GM13976 (cell line): ENCODE measurements at places on chromosomes 16 and 17.
A peak's percentile ranks its signal among the peaks of the same experiment; 100 is the strongest.

DNA sequence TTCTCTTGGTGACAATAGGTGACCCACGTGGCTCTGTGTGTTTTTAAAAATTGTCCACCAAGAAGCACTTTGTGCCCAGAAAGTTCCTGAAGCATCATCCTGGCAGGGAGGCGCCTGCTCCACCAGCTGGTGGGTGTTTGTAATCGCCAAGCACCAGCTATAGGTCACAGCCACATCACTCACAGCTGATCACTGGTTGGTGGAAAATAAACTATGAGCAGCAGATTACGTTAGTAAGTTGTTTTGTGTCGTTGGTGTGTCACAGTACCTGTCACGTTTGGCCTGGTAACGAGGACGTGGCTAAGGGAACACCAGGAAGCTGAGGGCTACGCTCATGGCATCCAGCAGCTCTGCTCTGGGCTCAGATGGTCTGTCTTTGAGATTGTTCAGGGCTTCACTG is 10.1 kb downstream of the MRM3 start:
- DNase-seq = no peak

DNA sequence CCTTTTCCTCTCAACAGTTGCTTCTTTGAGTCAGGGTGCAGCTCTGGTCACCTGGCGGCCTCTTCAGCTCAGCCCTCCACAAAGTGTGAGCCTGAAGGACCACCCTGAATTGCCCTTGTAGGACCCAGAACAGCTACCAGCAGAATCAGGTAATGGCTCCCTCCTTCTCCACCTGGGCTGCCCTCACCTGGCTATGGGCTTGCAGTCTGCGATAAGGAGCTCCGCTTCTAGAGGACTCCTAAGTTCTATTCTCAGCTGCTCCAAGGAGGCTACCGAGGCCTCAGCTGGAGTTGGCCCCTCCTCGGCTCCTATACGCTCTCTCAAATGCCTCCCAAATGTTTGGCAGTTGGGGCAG is 13.4 kb downstream of the SMIM5 start:
- no peak for DNase-seq

DNA sequence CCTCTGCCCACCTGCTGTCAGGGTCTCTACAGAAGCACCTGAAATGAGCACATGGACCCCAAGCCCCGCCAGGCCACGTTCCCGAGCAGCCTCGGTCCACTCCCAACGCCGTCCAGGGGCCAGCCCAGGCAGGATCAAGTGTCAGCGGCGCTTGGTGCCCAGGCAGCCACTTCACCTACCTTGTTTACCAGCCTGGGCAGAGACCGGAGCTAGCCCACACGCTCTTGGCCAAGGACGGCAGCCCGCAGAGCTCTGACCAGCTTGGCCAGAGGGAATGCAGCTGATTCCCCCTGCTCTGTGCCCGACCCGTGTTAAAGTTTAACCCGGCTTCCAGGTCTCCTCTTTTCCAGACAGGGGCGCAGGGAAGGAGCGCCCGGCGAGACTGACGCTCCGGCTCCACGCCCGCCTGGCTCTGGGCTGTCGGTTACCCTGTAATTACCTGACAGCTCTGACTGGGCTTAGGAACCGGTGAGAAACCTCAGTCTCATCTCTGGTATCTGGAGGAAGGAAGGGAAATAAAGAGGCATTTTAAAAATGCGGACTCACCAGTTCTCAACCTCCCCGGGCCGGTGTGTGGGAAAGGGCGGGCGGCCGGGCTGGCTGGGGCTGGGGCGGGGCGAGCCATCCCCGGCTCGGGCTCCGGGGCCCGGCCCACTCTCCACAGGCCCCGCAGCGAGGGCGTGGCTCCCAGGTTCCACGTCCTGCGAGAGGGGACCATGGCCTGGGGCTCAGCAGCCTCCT is 4.6 kb downstream of the KIFC3 start:
- no peak for DNase-seq

DNA sequence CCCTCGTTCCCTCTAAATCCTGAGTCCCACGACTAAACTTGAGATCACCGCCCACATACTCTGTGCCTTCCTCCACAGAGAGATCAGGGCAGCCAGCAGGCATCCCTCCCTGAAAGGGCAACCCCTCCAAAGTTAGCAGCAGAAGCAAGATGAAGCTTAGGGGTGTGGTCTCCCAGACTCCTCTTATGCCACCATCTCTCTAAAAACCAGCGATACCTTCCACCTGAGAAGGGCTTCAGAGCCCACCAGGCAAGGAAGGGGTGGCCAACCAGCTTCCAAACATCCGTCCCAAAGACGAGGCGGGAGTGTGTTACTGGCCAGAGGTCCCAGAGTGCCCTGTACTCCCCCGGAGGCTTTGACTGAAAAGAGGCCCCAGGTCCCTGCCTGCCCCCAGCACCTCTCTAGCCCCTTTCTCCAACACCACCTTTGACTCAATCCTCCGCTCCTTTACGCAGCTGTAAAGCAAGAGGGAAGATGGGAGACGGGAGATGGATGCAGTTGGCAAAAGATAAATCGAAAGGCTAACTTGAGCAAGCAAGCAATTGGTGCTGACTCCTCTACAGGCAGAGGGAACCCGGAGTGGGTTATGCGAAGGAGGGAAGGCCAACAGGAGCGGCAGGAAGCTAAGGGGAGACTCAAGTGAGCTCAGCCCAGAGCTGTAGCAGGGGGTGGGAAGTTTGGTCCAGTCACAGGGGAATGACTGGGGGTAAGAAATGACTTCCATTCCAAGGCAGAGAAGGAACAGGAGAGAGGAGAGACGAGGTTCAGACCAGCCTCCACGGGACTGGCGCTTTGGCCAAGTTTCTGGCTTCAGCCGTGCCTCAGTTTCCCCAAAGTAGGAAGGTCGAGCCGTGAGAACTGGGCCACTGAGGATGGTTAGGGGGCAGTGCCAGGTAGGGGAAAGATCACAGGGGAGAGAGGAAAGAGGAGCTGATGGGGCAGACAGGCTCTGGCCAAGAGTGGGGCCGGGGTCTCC is 1.0 kb downstream of the ST3GAL2 start:
- DNase-seq = peak; percentile 29

- no peak for DNase-seq
Measured at GRCh38 chr16:76661691-76662235, 384.6 kb downstream of the CNTNAP4 start.

GRCh38 chr17:34374457-34374856 is 11.4 kb upstream of the CCL1 start:
- DNase-seq = no peak

DNA sequence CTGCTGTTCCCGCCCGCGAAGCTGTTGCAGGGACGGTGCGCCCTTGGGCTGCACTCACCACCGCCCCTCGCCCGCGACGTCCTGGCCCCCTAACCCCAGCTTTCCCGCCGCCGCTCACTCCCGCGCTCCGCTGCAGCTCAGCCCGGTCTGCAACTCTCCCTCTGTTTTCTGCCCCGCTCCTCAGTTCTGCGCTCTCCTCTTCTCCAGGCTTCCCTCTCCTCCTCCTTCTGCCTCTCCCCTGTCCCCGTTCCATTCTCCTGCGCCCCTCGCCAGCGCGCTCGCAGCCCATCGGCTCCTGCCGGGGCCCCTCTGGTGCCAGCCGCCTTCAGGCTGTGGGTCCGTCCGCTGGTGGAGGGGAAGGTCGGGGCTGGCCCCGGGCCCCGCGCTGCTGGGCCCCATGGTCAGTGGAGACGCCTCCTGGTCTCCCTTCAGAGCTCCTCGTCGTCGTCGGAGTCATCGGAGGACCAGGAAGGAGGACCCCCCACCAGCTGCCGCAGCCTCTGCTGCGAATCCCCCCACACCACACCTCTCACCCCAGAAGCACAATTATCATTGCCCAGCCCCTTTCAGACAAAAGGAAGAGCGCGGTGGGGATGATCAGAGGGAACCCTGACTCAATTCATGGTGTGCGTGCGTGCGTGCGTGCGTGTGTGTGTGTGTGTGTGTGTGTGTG is 223.2 kb upstream of the FOXF1 start:
- no peak for DNase-seq

- no peak for DNase-seq
Measured at GRCh38 chr17:21218101-21218500, 4.1 kb upstream of the TMEM11 start.

DNA sequence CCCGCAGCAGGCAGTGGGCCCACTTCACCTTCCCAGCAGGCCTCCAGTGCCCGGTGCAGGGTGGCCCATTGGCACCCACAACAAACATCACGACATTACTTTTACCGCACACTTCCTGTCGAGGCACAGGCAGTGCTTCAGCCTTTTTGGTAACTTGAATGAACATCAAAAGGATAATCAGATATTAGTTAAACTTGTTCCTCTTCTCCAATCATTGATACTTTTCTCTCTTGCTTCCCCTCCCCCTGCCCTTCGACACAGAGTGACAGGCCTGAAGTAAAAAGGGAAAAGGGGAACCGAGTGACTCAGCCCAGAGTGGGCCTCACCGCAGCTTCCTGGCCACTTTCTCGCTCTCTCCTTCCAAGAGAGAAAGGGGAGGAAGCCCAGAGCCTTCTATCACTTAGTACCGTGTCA is 507.0 kb downstream of the MAF start:
- no peak for DNase-seq

GRCh38 chr17:17737961-17738894 is 57.0 kb downstream of the RAI1 start:
- DNase-seq = no peak

DNA sequence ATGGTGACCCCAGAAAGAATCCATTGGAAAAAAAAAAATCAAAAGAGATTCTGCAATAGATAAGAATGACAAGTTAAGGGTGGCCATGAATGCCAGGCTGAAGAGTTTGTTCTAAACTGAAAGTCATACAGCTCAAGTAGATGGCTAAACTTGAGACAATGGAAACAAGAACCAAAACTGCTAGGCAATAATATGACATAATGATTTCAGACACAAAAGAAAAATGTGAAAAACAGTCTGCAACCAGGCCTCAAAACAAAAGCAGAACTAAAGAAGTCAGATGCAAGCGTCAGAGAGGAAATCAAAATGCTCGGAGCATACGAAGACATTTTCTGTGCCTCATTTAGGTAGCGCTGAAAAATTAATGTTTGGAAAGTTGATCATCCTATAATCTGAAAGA is 54.4 kb upstream of the YPEL2 start:
- DNase-seq = peak; percentile 78

- no peak for DNase-seq
Measured at GRCh38 chr17:80358131-80358530, 56.8 kb upstream of the ENDOV start.

- DNase-seq = no peak
Measured at GRCh38 chr16:72241008-72241407, 69.1 kb upstream of the PMFBP1 start.

GRCh38 chr16:3276679-3277078 is 6.6 kb upstream of the ZNF263 start:
- no peak for DNase-seq

DNA sequence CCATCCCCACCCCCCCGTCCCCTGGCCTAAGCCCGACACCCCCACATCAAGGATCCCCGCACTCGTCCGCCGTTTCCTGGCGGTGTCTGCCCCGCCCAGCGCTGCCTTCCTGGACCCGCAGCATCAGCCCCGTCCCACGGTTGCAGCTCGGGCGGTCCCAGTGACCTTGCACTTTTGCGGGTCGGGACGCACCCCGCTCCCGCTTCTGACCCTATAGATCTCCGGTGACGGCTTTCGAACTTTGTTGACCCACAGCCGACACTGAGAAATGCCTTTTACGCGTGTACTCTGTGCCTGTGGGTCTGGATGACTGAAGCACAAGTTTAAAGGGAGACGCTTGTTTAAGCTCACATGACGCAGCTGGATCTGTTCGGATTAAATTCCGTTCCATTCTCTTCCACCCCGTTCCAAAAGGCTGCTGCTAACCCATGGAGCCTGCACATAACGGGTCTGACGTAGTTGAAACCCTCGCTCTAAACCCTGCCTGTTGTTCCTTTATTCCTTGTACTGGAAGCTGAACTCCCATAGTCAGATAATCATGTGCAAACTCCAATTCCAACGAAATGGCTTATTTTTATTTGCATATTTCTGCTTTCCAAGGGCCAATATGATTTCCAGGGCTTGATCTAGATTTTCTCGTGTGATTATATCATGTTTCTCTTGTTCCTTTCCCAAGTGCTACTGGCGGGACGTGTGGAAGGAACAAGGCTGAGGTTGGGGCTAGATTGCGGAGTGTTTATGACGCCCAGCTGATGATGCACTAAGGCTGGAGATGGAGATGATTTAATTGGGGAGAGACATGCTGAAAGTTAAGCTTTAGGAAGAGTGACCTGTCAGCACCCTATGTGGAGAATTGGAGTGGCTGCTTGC is 834 bp downstream of the FLYWCH1 start:
- no peak for DNase-seq

DNA sequence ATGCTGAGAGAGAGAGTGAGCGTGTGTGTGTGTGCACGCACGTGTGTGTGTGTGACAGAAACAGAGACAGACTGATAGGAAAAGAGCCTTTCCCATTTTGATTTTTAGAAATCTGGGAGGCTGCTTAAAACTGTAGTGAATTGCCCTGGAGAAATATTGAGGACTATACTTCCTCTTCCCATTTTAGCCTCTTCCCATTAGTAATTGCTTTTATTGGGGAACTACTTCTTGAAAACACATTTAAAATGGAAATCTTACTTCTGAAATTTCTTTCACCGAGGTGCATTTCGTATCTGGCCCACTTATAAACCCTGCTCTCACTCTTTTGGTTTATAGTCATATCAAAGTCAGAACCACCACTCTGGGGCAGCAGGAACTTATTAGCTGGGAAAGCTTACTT is 47.1 kb downstream of the NUP93 start:
- no peak for DNase-seq

DNA sequence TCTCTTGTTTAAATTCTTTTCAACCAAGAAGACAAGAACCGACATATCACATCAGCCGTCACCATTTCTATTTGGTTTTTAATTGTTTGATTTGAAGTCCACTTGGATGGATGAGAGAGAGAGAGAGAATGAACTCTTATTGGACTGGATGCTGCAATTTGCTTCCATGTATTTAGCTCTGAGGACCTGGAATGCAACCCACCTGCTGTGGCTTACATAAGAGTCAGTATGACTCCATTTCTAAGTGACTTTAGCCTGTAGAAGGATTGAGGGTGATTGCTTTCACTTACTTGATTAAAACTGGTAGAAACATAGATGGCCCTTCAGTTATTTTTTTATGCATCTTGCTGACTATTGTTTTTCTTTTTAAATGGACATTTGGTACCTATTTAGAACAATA is 296.1 kb downstream of the CNTNAP4 start:
- DNase-seq = no peak

DNA sequence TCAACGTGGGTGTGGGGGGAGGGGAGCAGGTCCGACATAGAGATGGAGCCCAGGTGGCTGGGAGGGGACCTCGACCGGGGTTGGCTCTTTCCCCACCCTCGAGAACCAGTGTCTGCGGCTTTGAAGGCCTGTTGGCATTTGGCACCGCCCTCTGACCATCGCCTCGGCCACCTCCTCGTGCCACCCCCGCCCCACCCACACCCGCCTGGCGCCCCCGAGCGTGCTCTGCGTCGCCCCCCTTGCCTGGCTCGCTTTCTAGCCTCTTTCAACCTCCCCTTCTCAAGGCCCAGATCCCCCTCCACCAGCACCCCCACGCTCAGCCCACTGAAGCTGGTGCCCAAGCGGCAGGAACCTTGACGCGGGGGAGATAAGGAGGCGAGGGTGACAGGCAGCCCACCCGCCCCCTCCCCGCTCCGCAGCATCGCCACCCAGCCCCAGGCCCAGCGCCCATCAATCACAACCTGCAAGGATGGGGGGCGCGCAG is 619 bp downstream of the CACNB1 start:
- no peak for DNase-seq

- DNase-seq = no peak
Measured at GRCh38 chr17:49267912-49268311, 37.3 kb upstream of the PHOSPHO1 start.

- no peak for DNase-seq
Measured at GRCh38 chr17:74573169-74573568, 5.9 kb upstream of the CD300H start.
